ENCODE measurements at places on chromosomes 2 and 18.

GRCh38 chr18:44830581-44830980, 149.9 kb downstream of the SETBP1 start:
- DNase-seq, result no peak

DNA sequence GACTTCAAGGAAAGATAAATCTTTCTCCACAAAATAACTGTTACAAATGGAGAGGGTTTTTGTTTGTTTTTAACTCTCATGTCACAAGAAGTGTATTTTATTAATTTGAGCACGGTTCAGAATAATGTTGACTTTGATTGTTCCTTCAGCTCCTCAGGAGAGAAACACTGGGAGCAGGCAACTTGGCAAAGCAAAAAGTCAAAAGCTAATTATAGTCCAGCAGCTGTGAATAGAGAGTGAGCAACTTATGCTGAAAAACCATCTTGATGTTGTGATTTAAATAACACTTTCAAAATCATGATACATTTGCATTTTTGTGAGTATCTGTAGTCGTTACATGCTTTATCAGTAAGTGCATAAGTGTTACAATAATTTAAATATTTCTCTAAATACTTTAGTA, 37.5 kb upstream of the TTN start:
- DNase-seq, result no peak

DNA sequence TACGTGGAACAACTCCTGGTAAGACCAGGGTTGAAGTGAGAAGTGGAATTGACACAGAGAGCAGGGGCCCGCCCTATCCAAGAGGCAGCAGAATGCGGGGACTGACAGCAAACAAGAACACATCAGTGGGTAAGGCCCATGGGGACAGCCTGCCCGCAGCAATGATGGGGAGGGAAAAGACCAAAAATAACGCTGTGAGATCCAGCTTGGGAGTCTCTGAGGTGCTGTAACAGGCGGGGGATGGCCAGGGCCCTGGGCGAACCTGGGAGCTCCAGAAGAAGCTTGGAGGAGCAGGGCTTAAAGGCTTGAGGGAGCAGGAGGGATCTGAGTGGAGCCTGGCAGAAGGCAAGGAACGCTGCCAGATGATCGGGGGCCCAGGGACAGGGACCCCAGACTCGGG, 173.4 kb downstream of the TMEM200C start:
- DNase-seq, result no peak

- peak; percentile 39 for DNase-seq
Measured at GRCh38 chr2:202679980-202680379, 45.2 kb downstream of the FAM117B start.

DNA sequence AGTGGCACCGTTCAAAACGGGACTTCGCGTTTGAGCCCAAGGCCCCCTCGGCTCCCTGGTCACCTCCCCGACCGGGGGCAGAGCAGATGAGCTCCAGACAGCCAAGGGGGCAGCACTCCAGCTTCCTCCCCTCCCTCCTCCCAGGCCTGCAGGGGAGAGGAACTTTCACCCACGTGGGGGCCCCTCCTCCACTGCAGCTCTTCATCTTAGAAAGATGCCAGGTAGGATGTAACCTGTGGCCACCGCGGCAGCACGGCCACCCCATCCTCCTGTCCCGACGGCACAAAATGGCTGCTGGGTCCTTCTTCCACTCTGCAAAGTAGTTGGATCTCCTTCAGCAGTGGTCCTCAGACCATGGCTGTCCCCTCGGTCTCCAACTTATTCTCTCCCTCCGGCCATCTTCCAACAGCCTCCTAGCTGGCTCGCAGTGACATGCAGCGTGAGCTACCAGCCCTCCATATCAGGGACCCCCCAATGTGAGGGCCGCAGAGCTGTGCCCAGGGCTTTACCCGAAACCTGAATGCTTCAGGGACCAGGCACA, 94.5 kb upstream of the ID2 start:
- DNase-seq, result no peak

GRCh38 chr2:151649966-151650365, 84.3 kb downstream of the NEB start:
- DNase-seq, result no peak

- DNase-seq, result peak; percentile 46
Measured at GRCh38 chr18:36572135-36572856, 256.5 kb downstream of the TPGS2 start.

GRCh38 chr2:43937269-43937820, 58.4 kb downstream of the LRPPRC start:
- no peak for DNase-seq

GRCh38 chr2:72669121-72669520, 156.7 kb downstream of the EXOC6B start:
- DNase-seq, result no peak

GRCh38 chr2:88606371-88607030, 20.8 kb downstream of the EIF2AK3 start:
- DNase-seq, result no peak

- DNase-seq, result no peak
Measured at GRCh38 chr2:45874344-45874743, 222.9 kb downstream of the PRKCE start.

DNA sequence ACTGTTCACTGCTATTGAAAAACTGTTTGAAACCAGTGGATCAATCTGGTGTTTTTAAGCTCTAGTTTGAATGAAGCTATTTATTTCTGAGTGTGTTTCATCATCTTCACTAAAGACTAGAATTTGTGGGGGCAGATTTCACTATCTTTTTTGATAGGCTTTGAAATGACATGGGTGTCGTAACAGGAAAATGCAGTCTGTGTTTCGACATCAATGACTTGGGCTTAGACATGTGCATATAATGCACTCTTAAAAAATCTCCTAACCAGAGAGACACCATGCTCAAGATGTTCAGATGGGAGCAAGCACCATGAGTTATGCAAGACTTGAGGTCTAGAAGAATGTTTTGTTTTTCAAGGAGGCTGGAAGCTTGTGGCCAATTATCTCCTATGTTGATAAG, 221.6 kb downstream of the GPD2 start:
- no peak for DNase-seq

DNA sequence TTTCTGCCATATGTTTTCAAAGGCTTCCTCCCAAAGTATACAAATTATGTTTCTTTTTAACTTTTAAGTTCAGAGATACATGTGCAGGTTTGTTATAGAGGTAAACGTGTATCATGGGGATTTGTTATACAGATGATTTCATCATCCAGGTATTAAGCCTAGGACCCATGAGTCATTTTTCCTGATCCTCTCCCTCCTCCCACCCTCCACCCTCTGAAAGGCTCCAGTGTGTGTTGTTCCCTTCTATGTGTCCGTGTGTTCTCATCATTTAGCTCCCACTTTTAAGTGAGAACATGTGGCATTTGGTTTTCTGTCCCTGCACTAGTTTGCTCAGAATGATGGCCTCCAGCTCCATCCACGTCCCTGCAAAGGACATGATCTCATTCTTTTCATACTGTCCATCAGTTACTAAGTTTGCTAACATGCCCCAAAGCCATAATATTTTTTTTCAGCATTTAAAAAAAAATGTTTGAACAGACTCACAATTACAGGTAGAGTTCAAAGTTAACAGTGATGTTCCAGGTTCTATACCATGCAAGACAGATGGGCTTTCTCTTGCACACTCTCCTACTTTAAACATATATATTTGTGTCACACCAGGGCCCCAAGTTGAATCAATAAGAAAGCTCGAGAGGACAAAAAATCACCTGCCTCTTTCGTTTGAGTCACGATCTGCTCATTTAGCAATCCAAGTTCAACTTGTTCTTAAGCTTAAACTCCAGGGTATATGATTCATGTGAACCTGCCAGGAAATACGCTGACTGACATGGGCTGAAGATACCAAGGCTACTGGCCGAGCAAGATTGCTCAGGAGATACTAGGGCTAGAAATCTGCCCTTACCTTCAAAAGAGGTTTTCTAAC, 77.6 kb downstream of the AP1S3 start:
- DNase-seq, result no peak

- peak; percentile 10 for DNase-seq
Measured at GRCh38 chr2:39781697-39782096, 2.6 kb upstream of the THUMPD2 start.

DNA sequence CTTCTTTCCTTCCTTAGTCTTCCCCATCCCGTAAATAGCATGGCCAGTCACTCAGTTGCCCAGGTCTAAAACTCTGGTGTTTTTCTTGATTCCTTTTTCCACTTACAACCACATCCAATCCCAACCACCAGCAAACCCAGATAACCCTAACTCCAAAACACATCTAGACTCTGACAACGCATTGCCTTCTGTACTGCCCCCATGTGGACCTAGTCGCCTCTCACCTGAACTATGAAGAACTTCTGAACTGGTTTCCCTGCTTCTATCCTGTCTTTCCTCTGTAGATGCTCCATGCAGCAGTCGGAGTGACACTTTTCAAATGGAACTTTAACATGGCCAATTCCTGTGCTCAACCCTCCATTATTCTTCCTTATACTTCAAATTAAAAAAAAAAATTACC, 26.5 kb downstream of the ST6GAL2 start:
- DNase-seq, result no peak

DNA sequence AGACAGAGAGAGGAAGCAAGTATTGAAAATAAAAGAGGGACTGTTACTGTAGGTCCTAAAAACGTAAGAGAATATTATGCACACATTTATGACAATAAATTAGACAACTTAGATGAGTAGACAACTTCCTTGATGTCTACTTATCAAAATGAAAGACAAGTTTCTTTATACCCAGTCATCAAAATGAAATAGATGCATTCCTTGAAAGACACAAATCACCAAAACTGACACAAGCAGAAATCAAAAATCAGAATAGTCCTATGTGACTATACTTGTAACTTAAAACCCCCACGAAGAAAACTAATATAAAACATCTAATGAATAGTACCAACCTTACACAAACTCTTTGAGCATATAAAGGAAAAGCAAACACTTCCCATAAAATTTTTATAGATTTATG, 14.5 kb downstream of the RTN4 start:
- DNase-seq, result no peak

Data from hematopoietic multipotent progenitor cell treated with erythropoietin and hydrocortisone succinate and interleukin-3 and kit ligand, for 8 days (in vitro differentiated cells).